B cell (primary cell): ENCODE measurements at places on chromosomes 13 and 19. TPM values are rescaled to one million over a fixed set of nuclear protein-coding genes. Genes with fewer than 3 reads are reported as not detected.

PRRG2 gene
- 3.0 and 4.4 TPM in 2 replicates for total RNA-seq

CDX2 gene
- total RNA-seq: not detected in 2 replicates

SMAD9 gene
- not detected in 2 replicates for total RNA-seq

DCT gene
- 0.10 and 0.22 TPM in 2 replicates for total RNA-seq

IFT88 gene
- 20.2 and 23.3 TPM in 2 replicates for total RNA-seq
